Kidney (tissue), 22 donors: ENCODE measurements at places on chromosomes 3 and 15.

GRCh38 chr15:79283252-79284048 is 928 bp downstream of the ANKRD34C start:
- H3K36me3 ChIP-seq, result no peaks in the 10 kb centered on the region
- H3K27me3 ChIP-seq, result peaks cover 18% of the 10 kb centered on the region
- H3K4me3 ChIP-seq, result no peak overlapping the region
- DNase-seq, result peak; percentile 81

DNA sequence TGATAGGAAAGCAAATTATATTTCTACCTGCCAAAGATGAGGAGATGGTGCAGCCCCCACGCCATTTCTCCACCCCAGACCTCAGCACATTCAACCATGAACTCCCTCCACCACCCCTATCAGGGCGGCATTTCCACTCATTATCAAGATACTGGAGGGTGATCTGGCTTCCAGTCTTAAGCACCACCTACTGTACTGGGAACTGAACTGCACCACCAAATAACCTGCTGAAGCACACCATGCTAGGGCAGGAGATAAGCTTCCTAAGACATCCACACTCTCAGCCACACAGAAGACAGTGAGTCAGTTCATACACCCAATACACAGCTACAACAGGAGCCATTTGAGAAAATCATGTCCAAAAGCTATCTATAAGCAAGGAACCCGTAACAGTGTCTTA is 98.8 kb downstream of the FGF7 start:
- no peak for DNase-seq
- no peaks in the 10 kb centered on the region for H3K27me3 ChIP-seq
- no peak overlapping the region for H3K27ac ChIP-seq
- no peaks in the 10 kb centered on the region for H3K36me3 ChIP-seq
- no peaks in the 10 kb centered on the region for H3K4me1 ChIP-seq
- H3K4me3 ChIP-seq, result no peak overlapping the region

DNA sequence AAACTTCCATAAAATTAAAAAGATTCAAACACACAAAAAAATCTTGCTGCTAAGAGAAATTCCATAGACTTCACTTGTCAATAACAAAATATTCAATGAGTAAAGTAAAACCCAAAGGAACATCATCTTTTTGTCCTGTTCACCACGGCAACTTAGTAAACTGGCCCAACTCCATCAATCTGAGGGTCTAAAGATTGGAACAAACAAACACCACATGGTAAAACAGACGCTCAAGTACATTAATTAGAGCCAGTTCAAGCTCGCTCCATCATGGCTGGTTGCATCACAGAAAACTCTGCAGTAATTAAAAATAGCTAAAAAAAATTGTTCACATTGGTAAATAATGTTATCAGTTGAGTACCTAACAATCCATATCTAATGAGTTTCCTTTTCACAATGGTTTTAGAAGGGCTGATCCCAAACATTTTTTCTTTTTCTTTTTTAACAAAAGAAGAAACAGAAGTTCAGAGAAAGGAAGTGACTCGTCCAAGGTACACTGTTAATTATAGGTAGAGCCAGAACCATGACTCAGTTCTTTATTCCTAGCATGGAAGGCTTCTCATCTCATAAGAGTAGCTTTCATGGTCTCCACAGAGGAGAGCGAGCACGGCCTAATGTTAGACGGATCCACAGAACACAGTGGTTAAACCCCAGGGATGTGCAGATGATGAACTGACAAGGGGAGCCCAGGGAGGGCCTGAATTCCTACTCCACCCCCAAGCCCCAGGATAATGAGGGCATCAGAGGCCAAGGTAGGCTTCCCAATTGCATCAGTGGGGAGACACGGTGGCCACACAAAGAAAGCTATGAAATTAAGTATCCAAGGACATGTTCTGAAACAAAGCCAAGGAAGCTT is 79.2 kb upstream of the ARHGEF3 start:
- no peaks in the 10 kb centered on the region for H3K36me3 ChIP-seq
- H3K27ac ChIP-seq, result no peak overlapping the region
- no peaks in the 10 kb centered on the region for H3K27me3 ChIP-seq
- H3K4me1 ChIP-seq, result no peaks in the 10 kb centered on the region

DNA sequence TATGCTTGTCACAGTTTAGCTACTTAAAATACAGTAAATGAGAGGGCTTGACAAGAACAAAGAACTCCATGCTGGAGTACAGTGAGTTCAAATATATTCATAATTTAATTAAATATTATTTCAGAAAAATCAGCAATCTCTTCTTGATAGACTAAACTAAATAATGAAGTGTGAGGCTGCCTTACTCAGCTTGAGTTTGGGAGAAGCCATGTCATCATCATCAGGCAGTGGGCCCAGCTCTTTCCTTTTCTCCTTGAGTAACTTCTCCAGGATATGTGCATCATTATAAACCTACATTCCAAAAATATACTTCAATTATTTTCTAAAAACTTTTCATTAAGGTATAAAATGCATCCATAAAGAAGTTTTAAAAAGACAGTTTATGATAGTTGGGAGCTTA is 70.5 kb downstream of the PBRM1 start:
- peaks cover 4% of the 10 kb centered on the region for H3K36me3 ChIP-seq
- no peak overlapping the region for H3K4me3 ChIP-seq
- H3K27me3 ChIP-seq, result no peaks in the 10 kb centered on the region

- no peak for DNase-seq
Measured at GRCh38 chr3:12239301-12239700, 49.6 kb upstream of the PPARG start.

GRCh38 chr3:114307222-114307830 is 13.5 kb downstream of the TIGIT start:
- no peak overlapping the region for H3K4me3 ChIP-seq
- DNase-seq, result no peak
- no peaks in the 10 kb centered on the region for H3K36me3 ChIP-seq
- no peaks in the 10 kb centered on the region for H3K27me3 ChIP-seq

- H3K4me3 ChIP-seq, result no peak overlapping the region
- no peak for DNase-seq
- peaks cover 24% of the 10 kb centered on the region for H3K36me3 ChIP-seq
- no peaks in the 10 kb centered on the region for H3K27me3 ChIP-seq
Measured at GRCh38 chr3:141413801-141414689, 45.7 kb downstream of the ZBTB38 start.

GRCh38 chr15:73593304-73594074 is 39.7 kb downstream of the NPTN start:
- H3K27me3 ChIP-seq, result no peaks in the 10 kb centered on the region
- DNase-seq, result no peak
- peaks cover 5% of the 10 kb centered on the region for H3K4me1 ChIP-seq
- no peak overlapping the region for H3K4me3 ChIP-seq

- no peaks in the 10 kb centered on the region for H3K36me3 ChIP-seq
- no peaks in the 10 kb centered on the region for H3K4me1 ChIP-seq
- no peak overlapping the region for H3K27ac ChIP-seq
Measured at GRCh38 chr15:69834267-69834666, 263.4 kb downstream of the TLE3 start.

DNA sequence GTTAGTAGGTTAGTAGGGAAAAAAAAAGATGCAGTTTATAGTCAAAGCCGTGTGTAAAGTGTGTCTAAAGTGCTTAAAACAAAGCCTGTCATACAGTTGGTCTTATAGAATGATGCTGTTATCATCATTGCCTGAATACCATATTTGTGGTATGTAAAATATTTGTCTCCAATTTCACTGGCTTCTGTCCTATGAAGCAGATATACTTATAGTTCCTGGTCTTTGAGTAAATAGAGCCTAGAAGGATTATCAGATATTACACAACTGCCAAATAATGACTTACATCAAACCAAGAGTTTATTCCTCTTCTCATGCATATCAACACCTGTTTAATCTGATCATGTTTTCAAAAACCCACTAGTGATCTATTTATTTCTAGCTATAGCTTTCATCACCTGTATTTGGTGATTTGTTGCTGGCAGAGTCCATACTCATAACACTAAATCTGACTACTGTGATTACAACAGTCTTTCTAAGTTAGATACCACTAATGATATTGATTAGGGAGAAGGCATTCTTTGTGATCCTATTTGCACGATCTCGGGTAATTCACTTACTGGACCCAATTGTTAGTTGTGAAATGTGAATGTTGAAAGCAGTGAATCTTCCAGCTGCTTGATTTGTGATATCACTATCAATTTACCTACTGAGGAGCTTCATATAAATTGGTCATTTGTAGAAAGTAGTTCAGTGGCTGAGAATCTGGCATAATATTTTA is 413.7 kb downstream of the LPP start:
- no peak overlapping the region for H3K27ac ChIP-seq
- H3K27me3 ChIP-seq, result no peaks in the 10 kb centered on the region
- DNase-seq, result no peak
- H3K36me3 ChIP-seq, result no peaks in the 10 kb centered on the region
- H3K4me3 ChIP-seq, result no peak overlapping the region

DNA sequence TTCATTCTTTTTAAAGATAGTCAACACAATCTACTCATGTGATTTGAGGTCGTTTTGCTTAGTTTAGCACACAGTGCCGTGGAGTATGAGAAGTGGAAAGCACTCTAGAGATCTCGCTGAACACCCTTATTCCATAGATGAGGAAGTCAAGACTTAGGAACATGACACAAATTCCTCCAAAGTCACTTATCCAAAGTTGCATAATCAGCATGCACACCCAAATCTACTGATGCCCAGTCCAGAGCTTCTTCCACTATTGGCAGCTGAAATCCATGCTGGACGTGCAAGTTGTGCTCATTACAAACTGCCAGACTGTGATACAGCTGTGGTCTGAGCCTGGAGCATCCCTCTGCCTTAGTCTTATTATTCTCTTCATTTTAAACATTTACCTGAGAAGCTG is 83.5 kb upstream of the ZNF280D start:
- H3K4me1 ChIP-seq, result no peaks in the 10 kb centered on the region
- DNase-seq, result no peak
- no peaks in the 10 kb centered on the region for H3K27me3 ChIP-seq
- no peak overlapping the region for H3K27ac ChIP-seq
- no peaks in the 10 kb centered on the region for H3K36me3 ChIP-seq

DNA sequence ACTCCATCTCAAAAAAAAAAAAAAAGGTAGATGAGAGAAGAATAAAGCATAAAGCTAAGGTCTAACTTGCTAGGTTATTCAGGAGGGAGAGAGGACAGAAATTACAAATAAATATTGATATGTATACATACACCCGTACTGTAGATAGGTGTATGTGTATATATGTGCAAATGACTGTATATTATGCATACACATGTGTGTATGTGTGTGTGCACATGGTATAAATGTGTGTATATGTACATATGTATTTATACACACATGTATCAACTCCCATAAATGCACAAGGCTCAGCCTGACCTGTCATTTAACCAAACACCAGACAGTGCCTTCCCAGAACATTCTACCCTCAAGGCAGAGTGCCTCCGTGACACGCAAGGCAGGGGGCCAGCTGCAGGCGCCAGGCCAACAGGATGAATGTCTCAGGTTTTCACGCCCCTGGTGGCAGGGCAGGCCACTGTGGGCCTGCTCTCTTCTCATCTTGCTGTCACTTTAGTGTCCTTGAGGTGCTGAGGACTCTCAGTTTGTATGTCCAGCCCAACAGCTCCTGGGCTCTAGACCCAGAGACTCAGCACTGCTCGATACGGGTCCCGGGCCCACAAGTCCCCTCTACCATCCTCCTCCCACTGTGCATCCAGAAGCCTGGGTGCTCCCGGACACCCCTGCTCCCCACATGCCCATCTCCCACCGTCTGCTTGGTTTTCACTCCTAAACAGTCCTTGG is 40.4 kb downstream of the TM2D3 start:
- no peak overlapping the region for H3K27ac ChIP-seq
- no peak for DNase-seq
- H3K4me1 ChIP-seq, result peaks cover 8% of the 10 kb centered on the region
- H3K36me3 ChIP-seq, result no peaks in the 10 kb centered on the region
- no peaks in the 10 kb centered on the region for H3K27me3 ChIP-seq
- H3K4me3 ChIP-seq, result no peak overlapping the region

DNA sequence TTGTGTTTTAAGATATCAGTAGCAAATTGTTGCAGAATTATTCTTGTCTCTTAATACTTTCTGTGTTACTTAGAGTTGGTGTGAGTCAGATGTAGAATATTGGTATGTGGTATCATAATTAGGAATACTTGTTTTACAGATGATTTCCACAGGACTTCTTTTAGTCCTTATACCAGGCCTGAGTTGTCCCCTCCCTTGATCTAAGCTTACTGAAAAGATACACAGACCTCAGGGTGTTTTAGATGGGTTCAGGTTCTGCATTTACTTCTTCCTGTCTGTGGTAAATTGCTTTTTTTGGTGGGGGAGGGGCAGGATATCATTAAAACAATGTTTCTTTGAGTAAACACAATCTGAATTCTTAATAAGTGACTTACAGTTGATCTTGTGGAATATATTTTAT is 14.2 kb downstream of the DZIP3 start:
- H3K27ac ChIP-seq, result no peak overlapping the region
- no peak overlapping the region for H3K4me3 ChIP-seq
- no peaks in the 10 kb centered on the region for H3K27me3 ChIP-seq
- H3K36me3 ChIP-seq, result no peaks in the 10 kb centered on the region
- peaks cover 3% of the 10 kb centered on the region for H3K4me1 ChIP-seq

DNA sequence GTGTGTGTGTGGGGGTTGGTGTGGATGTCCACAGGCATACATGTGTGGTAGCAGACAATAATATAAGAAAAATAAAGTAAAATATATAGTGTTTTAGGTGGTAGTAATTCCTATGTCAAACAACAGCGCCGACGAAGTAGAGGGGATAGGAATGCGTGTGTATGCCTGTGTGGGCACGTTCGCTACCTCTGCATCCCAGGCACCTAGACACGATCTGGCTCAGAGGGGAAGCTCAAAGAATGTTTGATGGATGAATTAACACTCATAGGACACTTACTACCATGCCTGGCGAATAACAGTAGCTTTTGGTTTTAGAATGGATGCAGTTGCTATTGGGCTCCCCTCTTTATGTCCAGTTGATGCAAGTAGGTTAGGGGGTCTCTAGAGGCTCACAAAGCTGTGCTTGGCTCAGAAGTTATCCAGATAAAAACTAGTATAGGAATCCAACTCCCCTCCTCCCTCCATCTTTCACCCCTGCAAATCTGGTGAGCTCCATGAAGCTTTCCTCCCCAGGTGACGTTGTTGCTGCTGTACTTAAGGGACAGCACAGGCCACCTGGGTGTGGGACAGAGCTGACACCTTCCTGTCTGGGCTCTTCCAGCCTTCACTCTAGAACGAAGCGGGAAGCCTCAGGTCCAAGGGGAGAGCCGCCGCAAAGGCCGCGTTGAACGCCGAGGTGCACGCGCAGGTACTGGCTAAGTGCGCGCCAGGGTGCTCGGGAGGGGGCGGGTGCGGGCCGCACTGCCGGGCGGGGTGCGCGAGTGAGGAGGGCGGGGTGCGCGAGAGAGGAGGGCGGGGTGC is 192.6 kb upstream of the LYSMD4 start:
- H3K27me3 ChIP-seq, result peaks cover 2% of the 10 kb centered on the region
- peaks cover 8% of the 10 kb centered on the region for H3K4me1 ChIP-seq
- no peaks in the 10 kb centered on the region for H3K36me3 ChIP-seq
- no peak overlapping the region for H3K27ac ChIP-seq

DNA sequence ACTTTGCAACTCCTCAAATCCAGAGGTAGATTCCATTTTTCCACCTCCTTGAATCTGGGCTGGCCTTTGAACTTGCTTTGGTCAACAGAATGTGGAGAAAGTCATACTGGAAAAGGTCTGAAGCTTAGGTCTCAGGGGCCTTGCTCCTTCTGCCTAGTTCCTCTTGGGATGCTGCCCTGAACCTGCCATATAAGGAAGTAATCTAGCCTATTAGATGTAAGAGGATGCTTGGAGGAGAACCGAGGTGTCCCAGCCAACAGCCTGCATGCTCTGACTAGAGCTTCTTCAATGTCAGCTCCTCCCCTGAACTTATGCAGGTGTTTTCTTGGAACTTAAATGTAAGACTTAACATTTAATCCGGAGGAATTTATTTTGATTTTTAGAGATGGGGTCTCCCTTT is 2.0 kb upstream of the TMED3 start:
- peaks cover 3% of the 10 kb centered on the region for H3K27me3 ChIP-seq
- H3K36me3 ChIP-seq, result no peaks in the 10 kb centered on the region
- no peak overlapping the region for H3K4me3 ChIP-seq
- no peak for DNase-seq
- no peaks in the 10 kb centered on the region for H3K4me1 ChIP-seq
- H3K27ac ChIP-seq, result no peak overlapping the region
